ENCODE measurements at places on chromosomes 3 and 15.

DNA sequence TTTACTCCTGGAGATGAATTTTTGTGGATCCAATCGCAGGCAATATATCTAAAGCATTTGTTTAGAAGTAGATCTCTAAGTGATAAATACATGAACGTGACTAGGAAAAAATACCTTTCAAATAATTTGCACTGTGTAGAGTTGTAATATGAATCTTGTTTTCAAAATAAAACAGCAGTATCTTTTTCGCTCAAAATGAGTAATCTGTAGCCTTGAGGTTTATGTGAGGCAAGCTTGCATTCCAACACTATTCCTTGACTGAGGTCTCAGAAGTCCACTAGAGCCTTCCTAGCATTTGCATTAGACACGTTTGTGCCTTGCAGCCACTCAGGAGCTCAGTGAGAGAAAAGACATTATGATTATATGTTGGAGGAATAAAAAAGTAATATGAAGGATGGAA, 138.3 kb upstream of the ROBO1 start:
- no peak for DNase-seq

GRCh38 chr3:186319945-186320344, 42.1 kb downstream of the DGKG start:
- DNase-seq = no peak

GRCh38 chr3:148450819-148451218, 246.9 kb upstream of the AGTR1 start:
- DNase-seq = no peak

DNA sequence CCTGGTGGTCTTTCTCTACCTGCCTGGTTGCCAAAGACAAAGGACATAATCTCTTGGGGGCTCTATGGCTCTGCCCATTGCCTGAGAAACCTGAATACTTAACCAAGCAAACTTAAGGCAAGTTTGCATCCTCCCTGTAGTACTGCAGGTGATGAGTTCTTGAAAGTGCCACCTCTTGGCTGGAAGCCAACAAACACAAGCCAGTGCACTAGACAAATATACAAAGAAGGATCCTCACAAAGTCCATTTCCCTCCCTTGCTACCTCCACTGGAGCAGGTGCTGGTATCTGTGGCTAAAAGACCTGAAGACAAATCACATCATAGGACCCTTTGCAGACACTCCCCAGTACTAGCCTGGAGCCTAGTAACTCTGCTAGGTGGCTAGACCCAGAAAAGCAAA, 772.3 kb downstream of the SI start:
- DNase-seq = no peak

DNA sequence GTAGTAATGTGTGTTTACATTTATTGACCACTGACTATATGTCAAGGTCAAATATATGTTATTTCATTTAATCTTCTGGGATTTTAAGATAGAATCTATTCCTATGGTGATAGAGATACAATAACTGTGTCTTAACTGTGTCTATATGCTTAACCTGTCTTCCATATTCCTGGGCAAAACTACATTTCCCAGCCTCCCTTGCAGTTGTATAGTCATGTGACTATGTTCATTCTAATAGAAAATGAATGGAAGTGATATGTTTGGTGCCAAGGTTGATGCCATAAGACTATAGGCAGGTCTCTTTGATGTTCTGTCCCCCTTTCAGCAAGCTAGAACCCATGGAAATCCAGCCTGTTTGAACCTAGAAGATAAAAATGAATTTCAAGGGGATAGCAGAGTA, 258.8 kb upstream of the PDZRN3 start:
- DNase-seq = no peak

- no peak for DNase-seq
Measured at GRCh38 chr3:124133366-124133940, 141.5 kb upstream of the ROPN1 start.
